ENCODE measurements at places on chromosomes 12 and 14. TPM values are rescaled to one million over a fixed set of nuclear protein-coding genes. Genes with fewer than 3 reads are reported as not detected.

PIP4P1 gene
- 14.2 TPM for total RNA-seq

RNASE7 gene
- total RNA-seq, result 2.2 TPM

LRP1-AS gene
- total RNA-seq, result not detected

SIX6 gene
- total RNA-seq, result not detected

KRT3 gene
- total RNA-seq, result not detected

GALNT8 gene
- total RNA-seq, result not detected

GPR162 gene
- 0.21 TPM for total RNA-seq

OR6C2 gene
- total RNA-seq, result not detected

LBHD2 gene
- not detected for total RNA-seq

ACOT4 gene
- 2.0 TPM for total RNA-seq

SMCO2 gene
- not detected for total RNA-seq

AHNAK2 gene
- total RNA-seq, result 222 TPM

TC2N gene
- 20.7 TPM for total RNA-seq

PTCSC3 gene
- not detected for total RNA-seq

GPR137C gene
- not detected for total RNA-seq

OR4E2 gene
- not detected for total RNA-seq

ENDOU gene
- 3.4 TPM for total RNA-seq

ALDH1L2 gene
- 2.9 TPM for total RNA-seq

DBX2 gene
- total RNA-seq, result not detected

TAS2R9 gene
- total RNA-seq, result not detected

LPAR5 gene
- 16.6 TPM for total RNA-seq

IL31 gene
- total RNA-seq, result not detected

MORN3 gene
- not detected for total RNA-seq

All from airway epithelial cell (primary cell).